Stimulated activated naive CD8-positive, alpha-beta T cell treated with anti-CD3 and anti-CD28 coated beads, Interleukin-15, amount 100 ng/mL, for 72 hours (primary cell): ENCODE measurements at places on chromosomes 13 and 19.

DNA sequence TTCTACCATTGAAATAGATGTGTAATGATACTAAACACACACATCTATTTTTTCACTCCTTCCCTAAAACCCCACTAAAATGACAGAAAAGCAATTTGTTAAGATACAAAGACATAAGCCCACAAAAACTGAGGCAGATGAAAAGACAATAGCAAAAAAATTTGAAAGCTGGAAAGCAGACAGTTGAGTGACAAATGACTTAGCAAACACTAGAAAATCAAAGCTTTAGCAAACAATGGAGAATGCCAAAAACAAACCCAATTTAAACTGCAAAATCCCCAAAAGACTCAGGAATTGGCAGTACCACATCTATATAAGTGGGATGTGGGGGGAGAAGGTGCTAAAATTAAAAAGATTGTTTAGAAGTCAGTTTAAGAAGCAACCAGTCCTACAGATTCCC, 9.5 kb downstream of the TSC22D1 start:
- no peak for DNase-seq

- DNase-seq: peak; percentile 28
Measured at GRCh38 chr19:42074513-42075363, 1.2 kb upstream of the ZNF574 start.

DNA sequence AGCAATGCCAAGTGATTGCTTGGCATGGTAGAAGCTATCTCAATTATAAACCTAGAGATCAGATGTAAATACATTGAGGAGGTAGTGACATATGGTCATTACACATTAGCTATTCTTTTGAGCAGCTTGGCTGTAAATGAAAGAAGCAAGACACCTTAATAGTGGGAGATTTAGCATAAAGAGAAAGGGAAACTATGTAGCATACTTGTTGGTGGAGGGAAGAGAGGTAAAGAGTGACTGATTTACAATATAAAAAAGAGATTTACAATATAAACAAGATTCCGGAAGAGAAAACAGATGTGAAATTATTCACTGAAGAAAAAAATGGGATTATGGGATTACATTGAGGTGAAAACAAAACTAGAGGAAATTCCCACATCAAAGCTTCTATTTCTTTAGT, 2009.6 kb downstream of the OLFM4 start:
- DNase-seq: no peak

DNA sequence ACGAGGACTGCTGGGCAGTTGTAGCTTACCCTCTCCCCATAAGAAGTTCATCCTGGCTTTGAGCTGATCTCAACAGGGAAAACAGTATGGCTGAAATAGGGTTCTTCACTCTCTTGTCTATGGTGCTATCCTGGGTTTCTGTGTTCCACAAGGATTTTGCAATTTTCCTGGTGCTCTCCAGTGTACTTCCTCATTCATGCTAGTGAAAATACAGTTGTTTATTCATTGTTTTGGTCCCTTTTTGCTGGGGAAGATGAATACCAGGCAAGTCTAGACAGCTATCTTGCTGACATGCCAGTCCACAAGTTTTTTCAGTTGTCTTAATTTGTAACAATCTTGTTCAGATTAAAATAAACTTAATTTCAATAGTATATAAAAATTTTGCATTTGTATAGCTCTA, 306.5 kb downstream of the DLEU7 start:
- no peak for DNase-seq

DNA sequence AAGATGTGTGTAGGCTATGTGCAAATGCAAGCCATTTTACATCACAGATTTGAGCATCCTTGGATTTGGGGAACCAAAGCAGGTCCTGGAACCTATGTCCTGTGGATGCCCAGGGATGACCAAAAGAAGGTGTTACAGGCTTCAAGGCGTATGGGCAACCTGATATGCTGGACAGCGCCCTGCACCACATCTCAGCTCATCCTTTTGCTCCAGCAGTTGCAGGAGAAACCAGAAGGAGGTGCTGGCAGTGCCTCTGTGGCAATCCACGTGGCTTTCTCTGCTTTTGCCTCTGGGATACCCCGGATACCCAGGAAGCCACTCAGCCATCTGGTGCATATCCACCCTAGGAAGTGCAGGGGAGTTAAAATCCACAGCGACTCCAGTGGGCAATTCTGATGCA, 110.3 kb upstream of the VSTM2B start:
- no peak for DNase-seq

- no peak for DNase-seq
Measured at GRCh38 chr19:57816652-57817051, 1.9 kb upstream of the ZNF552 start.

DNA sequence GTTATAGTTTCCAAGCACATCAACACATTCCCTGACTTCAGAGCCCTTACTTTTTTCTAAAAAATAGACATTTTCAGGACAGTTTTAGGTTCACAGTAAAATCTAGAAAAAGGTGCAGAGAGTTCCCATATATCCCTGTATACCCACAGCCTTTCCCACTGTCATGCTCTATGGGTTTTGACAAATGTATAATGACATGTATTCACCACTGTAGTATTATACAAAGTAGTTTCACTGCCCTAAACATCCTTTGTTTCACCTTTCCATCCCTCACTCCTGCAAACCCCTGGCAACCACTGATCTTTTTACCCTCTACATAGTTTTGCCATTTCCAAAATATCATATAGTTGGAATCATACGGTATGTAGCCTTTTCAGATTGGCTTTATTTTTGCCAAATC, 15.6 kb downstream of the NAA16 start:
- no peak for DNase-seq

DNA sequence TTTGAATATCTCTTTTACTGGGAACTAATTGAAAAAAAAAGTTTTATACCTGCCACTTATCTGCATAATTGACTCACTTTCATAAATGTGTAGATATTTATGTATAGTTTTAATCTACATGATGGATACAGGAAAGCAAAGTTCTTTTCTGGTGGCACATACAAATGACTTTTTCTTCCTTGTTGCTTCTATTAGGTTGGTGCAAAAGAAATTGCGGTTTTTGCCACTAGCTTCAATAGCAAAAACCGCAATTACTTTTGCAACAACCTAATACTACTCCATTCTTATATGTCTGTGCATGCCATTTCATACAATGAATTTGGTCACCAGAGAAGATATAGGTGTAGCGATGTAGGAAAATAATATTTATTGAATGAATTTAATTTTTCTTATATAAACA, 344.5 kb upstream of the PCDH20 start:
- no peak for DNase-seq

DNA sequence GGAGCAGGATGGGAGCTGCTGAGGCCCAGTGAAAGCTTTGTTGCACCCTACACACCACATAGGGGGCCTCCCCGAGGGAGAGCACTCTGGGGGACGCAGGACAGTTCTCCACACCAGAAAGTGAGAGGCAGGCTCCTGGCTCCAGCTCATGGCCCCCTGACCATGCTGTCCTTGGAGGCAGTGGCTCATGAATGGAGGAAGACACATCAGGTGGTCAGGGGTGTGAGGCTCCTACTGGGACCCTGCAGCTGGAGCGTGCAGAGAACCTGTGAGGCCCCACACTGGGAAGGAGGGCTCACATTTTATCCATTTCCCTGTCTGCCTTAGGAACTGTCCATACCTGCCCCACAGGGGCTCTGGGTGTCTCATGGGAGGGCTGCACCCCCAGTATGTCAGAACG, 85.3 kb downstream of the ZNF536 start:
- DNase-seq: no peak

DNA sequence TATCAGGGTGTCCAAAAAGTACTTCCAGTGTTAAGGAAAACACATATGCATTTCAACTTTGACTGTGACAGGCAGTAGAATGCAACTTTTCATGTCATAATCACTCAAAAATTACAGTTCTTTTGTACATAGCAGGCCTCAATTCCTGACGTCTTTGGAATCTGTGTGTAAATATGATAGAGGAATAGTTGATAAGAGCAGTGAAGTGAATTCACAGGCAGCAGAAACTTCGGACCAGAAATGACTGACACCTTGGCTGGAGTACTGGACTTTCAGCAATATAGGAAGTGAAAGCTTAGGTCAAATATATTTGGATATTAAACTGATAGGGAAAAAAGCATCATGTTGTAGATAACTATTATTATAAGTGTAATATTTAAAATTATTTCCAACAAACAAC, 1741.2 kb upstream of the PCDH20 start:
- no peak for DNase-seq

- no peak for DNase-seq
Measured at GRCh38 chr13:96851856-96852445, 142.3 kb downstream of the OXGR1 start.

- DNase-seq: no peak
Measured at GRCh38 chr13:43676320-43676719, 110.5 kb downstream of the ENOX1 start.

GRCh38 chr19:11784356-11784755, 14.0 kb upstream of the ZNF491 start:
- DNase-seq: no peak

DNA sequence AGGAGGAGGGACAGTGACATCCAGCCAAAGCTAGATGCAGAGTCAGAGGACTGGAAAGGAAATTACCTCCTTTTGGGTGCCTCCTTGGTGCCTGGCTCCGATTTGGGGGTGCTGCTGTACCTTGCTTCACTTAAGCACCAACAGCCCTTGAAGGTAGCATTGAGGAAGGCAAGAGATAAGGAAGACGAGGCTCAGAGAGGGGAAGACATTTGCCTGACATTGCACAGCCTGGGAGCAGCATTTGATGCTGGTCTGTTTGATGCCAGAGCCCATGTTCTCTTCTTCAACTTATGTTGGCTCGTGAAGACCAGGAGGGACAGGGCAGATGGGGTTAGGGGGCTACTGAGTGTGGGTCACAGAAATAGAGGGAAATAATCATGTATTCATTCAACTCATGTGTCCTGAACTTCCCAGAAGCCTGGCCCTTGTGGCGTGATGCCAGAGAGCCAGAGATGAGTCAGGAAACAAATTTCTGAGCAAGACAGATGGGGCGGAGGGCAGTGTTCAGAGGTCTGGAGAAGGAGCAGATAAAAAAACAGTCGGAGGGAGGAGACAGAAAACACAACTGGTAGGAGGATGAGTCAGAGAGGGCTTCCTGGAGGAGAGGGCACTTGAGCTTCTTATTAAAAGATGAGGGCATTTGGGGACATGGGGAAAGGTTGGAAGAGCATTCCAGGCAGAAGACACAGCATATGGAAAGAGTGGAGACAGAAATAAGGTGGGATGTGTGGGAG, 3.0 kb upstream of the C19orf81 start:
- DNase-seq: no peak

GRCh38 chr13:108961542-108962125, 332.2 kb downstream of the MYO16 start:
- peak; percentile 9 for DNase-seq

DNA sequence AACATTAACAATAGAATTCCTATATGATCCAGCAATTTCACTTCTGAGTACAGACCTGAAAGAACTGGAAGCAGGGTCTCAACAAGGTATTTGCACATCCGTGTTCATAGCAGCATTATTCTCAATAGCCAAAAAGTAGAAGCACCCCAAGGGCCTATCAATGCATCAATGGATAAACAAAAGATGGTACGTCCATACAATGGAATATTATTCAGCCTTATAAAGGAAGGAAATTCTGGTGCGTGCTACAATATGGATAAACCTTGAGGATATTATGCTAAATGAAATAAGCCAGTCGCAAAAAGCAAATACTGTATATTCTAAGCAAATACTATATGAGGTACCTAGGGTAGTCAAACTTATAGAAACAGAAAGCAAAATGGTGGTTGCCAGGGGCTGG, 30.8 kb upstream of the CEBPA start:
- no peak for DNase-seq

GRCh38 chr19:55591555-55591954, 7.8 kb downstream of the FIZ1 start:
- DNase-seq: no peak

- DNase-seq: no peak
Measured at GRCh38 chr13:52842441-52842840, 6.0 kb downstream of the PCDH8 start.

DNA sequence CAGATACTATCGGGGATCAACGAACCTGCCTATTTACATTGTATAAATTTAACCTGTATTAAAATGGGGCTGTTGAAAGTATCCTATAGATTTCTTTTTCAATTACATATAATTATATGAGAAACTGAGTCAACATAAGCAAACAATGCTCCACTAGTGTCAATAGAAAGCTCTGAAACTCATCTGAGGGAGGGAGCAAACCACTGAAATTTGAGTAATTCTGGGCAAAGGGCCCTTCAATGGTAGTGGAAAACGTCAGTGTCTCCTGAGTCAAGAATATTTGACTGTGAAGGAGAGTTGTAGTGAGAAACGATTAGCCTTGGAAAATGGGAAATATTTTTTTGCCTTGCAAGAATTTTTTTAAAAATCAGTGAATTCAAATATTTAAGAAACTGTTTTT, 17.6 kb upstream of the VN1R4 start:
- DNase-seq: no peak

DNA sequence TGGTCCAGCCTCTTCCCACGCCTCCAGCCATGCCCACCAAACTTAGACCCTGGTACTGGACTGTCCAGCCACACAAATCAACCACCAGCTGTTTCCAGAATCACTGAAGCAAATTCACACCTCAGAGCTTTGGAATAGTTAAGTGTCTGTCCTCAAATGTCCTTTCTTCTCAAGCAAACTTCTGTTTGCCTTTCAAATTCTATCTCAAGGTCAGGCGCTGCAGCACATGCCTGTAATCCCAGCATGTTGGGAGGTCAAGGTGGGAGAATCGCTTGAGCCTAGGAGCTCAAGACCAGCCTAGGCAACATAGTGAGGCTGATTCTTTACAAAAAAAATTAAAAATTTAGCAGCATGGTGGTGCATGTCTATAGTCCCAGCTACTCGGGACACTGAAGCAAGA, 19.4 kb upstream of the PRODH2 start:
- DNase-seq: no peak

DNA sequence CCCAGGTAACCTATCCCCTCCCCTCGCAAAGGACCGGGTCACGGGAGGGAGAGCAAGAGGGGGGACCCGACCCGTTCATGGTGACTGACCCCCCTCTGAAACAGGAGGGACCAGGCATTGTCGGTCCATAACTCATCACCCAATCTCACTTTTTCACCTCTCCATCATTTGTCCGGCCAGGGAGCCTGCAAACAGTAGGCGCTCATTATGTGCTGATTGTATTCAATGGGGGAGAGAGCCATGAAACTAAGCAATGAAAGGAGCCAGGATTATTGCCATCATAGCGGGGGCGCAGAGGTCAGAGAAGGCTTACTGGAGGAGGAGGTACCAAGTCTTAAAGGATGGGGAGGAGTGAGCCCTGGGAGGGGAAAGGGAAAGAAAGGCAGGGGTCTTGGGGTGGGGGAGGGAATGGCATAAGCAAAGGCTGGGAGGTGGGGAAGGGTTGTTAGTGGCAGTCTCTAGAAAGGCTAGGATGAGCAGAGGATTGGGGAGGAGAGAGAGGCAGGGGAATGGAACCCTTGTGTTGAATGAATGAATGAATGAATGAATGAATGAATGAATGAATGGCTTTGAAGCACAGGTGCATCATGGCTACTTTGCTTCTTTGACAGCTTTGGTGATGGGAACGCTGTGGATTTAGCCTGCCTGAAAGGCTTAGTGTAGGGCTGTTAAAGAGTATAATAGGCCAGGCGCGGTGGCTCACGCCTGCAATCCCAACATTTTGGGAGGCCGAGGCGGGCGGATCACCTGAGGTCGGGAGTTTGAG, 1.4 kb downstream of the SHFL start:
- DNase-seq: no peak

GRCh38 chr19:48874303-48875135, 2.3 kb downstream of the PPP1R15A start:
- DNase-seq: no peak

GRCh38 chr19:32220951-32221350, 124.5 kb upstream of the ZNF507 start:
- no peak for DNase-seq
